ENCODE measurements at places on chromosomes 5 and 9.

- DNase-seq, result no peak
These were observed 58.0 kb upstream of the SYNPO start for GRCh38 chr5:150582241-150583109.

GRCh38 chr5:135718151-135718550, 116.3 kb upstream of the SLC25A48 start:
- no peak for DNase-seq

DNA sequence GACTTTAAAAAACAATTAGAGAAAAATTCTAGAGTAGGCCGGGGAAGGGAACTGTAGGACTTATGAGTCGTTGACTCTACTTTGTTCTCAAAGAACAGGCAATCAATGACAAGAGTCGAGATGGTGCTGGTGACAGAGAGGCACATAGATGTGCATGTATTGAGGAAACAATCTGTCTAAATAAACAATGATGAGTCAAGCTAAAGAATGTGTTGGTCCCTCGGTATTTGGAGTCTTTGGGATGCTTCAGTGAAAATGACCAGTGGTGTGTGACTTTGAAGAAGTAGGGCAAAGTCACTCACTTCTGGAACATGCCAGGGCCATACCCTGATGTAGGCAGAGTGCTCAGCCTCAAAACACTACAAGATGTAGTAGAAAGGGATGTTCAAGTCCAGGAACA, 288.1 kb upstream of the PANK3 start:
- DNase-seq, result no peak

GRCh38 chr9:88278036-88278435, 110.2 kb upstream of the SPIN1 start:
- DNase-seq, result no peak

DNA sequence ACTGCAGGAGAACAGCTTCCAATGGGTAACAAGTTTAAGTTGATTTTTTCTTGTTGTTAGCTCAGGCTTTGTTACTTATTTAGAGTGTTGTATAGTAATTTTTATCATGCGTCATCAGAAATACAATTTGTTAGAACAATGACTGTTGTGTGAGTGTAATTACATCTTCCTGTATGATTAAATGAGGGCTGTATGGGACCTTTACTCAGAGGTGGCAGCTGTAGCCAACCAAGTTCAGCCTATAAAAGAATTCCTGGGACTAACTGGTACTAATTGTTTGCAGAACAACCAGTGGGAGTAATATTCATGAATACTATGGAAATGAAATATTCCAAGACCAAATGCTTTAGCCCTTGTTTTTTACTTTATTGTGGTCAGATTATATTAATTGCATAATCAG, 30.8 kb upstream of the TJP2 start:
- no peak for DNase-seq

DNA sequence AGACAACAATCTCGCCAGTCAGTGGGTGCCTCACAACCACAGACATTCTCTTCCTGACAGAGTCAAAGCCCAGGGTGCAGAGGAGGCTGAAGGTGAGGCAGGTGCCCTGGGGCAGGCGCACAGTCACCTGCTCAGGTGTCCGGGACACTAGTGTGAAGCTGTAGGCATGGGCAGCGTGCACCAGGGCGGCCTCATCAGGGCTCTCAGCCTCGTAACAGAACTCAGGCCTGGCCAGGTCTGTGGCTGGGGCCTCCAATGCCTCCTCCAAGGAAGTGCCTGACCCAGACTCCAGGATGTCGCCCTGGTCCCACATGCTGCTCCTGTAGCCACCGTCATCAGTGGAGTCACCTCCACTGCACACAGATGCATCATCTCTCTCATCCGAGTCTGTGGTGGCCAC, 198.7 kb downstream of the PTTG1 start:
- DNase-seq, result no peak

DNA sequence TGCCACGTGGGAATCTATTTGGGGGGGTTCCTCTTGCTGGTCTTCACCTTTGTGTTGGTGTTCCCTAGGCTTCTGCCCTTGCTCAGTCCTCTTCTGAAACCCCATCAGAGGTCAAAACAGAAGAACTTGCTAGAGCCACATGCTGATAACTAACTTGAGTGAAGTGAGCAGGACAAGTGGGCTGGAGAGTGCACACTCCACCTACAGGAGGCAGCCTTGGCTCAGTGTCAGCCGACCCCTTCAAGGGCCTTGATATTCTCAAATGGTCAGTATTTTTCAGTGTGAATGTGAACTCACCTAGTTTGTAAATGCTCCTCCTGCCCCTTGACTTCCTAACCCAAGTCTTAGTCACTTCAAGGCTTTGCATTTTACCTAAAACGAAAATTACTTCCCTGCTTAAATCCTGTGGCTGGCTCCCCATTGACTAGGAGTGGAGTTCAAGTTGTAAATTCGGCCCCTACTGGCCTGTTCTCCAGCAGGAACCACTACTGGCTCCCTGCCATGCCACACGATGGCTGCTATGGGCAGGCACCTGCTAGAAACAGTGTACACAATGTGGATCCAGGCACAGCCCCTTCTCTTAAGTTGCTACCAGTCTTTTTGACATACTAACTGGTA, 3.6 kb upstream of the SLC1A3 start:
- no peak for DNase-seq

- DNase-seq, result no peak
These were observed 457 bp downstream of the UGCG start for GRCh38 chr9:111896942-111897600.

- DNase-seq, result no peak
These were observed 146.5 kb downstream of the PPP2R2B start for GRCh38 chr5:146731909-146732659.

DNA sequence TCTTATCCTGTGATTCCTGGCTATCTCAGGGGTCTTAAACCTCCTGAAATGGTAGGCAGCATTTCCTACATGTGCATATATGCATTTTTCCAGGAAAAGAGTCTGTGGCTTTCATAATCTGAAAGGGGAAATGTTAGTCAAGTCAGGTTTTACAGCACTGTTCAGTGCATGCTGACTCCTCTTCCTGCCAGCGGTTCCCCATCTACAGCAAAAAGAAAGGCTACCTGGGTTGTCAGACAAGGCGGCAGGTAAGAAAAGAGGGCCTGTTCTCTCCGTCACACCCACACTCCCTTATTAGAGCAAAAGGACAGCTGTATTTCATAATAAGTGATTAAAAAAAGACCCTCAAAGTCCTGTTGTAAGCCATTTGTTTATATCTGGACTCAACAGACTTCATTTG, 4.3 kb upstream of the SPATA6L start:
- no peak for DNase-seq

DNA sequence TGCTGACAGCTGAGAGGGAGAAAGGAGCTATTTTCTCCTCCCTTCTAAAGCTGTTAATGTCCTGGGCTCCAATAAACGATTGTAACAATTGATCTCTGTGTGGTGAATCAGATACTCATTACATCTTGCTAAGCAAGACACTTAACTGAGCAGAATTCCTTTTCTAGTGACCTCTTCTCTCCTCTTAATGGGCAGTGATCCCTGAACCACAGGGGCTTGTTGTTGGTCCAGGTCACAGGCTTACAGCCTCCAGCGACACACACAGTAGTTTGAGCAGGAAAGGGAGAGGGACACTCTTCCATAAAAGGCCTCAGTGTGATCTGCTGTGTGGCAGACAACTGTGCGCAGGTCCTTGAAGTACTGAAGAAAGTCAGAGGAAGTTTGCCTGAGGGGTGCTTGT, 58.5 kb upstream of the MYO10 start:
- no peak for DNase-seq

- DNase-seq, result no peak
These were observed 103.6 kb downstream of the GNA14 start for GRCh38 chr9:77544546-77544945.

- no peak for DNase-seq
These were observed 109.9 kb downstream of the EDIL3 start for GRCh38 chr5:84274585-84275468.
